ENCODE measurements at places on chromosomes 1 and 21.

DNA sequence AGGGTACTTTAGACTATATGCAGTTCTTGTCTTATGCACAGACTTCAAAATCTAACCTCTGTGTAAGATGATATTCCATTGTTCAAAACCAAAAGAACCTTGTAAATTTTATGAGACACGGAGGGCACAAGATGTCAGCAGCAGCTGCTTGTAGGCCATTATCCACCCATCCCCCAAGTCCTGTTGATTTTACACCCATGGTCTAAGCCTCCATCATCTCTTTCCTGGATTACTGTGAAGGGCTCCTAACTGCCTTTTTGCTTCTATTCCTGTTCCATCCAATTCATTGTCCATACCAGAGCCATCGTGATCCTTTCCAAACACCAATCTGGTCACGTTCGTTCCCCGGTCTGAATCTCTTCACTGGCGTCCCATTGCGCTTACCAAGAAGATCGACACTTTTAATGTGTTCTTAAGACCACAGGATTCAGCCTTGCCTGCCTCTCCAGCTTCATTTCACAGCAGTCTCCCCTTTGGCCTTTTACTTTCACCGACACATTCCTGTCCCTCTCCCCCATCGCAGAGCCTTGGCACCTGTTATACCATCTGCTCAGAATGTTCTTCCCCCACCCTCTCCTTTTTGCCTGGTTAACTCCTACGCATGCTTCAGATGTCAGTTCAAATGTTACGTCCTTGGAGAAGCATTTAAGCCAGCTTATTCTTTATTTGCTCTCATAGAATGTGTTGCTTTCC is 107.3 kb upstream of the POU3F1 start:
- no peak for DNase-seq

- DNase-seq = no peak
These were observed 249.4 kb downstream of the PLPP3 start for GRCh38 chr1:56329970-56330369.

- no peak for DNase-seq
These were observed 878 bp downstream of the MINDY1 start for GRCh38 chr1:151005729-151006319.

GRCh38 chr1:53966794-53967193 is 20.6 kb downstream of the LRRC42 start:
- no peak for DNase-seq

- peak; percentile 16 for DNase-seq
These were observed 54.3 kb downstream of the NBPF6 start for GRCh38 chr1:108504447-108504846.

DNA sequence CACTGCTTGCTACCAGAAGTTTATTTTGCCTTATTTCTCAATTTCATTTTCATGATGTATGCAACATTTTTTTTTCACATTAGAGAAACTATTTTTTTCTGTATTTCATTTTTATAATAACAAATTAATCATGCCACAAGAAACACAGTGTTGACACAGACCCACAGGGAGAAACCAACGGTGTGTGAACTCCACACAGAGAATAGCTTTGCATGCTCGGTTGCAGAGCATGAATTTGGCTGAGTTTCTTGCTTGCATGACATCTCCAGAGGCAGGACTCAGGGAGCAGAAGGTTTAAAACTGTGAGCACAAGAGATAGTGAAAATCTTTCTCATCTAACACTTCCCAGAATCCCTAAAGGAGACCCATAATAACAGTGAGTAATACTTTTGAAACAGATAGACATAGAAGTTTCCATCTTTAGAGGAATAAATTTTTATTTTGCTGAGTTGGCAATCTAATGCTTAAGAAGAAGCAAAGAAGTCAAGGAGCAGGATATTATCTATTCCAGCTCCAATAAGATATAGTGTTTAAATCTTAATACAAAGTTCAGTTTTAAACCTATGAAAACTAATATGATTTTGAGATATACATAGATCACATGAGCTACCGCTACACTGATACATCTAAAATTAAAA is 890.9 kb downstream of the MRPL39 start:
- DNase-seq = no peak

GRCh38 chr1:12472798-12473551 is 145.0 kb downstream of the DHRS3 start:
- DNase-seq = peak; percentile 92

DNA sequence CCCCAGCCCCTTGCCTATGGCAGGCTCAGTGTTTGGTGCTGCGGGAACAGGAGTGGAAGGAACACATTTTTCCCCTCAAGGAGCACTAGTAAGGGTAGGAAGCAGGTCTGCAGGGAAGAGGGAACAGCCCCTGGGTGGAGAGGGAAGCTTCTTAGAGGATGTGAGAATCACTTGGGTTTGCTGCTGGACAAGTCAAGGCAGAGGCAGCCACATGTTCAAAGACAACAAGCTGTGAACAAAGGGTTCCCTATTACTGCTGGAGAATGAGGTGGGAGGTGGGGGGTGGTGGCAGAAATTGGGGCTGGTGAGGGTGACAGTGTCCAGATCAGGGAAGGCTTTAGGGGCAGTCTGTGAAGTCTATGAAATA is 24.8 kb upstream of the CITED4 start:
- no peak for DNase-seq

GRCh38 chr1:47618222-47618720 is 180.4 kb downstream of the FOXD2 start:
- DNase-seq = no peak

GRCh38 chr1:113399062-113399583 is 8.8 kb downstream of the MAGI3 start:
- no peak for DNase-seq

DNA sequence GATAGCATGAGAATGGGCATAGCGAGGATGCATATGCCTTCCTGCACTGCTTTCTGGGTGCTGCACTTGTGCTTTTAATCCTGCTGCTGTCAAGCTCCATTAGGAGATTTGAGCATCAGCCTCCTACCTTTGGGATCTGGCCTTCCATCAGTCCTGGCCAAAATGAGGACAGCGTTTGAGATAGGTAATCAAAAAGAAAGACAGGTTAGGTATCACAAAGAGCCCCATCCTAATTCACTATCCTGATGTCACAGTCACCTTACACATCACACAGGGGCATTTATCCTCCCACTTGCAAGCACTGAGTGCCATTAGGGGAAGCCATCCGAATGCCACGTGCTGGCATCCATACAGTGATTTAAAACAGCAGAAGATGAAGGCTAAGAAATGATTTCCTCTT is 13.2 kb upstream of the FAM163A start:
- no peak for DNase-seq

DNA sequence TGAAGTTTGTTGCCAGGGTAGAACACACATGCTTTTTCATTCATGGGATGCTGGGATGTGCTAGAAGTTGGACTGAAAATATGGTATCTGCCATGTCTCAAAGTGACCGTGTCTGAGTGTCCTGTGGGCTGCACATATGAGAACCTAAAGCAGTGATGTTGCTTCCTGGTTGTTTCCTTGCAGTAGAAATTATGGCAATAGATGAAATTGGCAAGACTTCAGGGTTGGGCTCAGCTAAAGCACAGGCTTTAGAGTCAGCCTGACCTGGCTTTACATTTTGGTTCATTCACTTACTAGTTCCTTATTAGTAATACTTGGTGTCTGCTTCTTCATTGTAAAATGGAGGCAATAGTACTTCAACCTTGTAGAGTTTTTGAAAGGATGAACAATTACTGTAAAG is 2.2 kb downstream of the LAMC2 start:
- DNase-seq = no peak

All from activated CD8-positive, alpha-beta T cell treated with anti-CD3 and anti-CD28 coated beads for 36 hours (primary cell).